CD4-positive, alpha-beta memory T cell (primary cell): ENCODE measurements at places on chromosomes 2 and 18. TPM values are rescaled to one million over a fixed set of nuclear protein-coding genes. Genes with fewer than 3 reads are reported as not detected.

Gene ASAP2
- total RNA-seq, result not detected

Gene HOXD9
- not detected for total RNA-seq

Gene UPP2
- total RNA-seq, result not detected

Gene CDH7
- not detected for total RNA-seq

Gene CREG2
- not detected for total RNA-seq

Gene GCG
- total RNA-seq, result not detected

Gene RETREG2
- 123 TPM for total RNA-seq

Gene HNMT
- 1.1 TPM for total RNA-seq

Gene CCL20
- 3.2 TPM for total RNA-seq

Gene GPR39
- not detected for total RNA-seq

Gene PARD6G
- total RNA-seq, result 1.3 TPM

Gene SERPINB10
- not detected for total RNA-seq

Gene CELF4
- not detected for total RNA-seq

DNA sequence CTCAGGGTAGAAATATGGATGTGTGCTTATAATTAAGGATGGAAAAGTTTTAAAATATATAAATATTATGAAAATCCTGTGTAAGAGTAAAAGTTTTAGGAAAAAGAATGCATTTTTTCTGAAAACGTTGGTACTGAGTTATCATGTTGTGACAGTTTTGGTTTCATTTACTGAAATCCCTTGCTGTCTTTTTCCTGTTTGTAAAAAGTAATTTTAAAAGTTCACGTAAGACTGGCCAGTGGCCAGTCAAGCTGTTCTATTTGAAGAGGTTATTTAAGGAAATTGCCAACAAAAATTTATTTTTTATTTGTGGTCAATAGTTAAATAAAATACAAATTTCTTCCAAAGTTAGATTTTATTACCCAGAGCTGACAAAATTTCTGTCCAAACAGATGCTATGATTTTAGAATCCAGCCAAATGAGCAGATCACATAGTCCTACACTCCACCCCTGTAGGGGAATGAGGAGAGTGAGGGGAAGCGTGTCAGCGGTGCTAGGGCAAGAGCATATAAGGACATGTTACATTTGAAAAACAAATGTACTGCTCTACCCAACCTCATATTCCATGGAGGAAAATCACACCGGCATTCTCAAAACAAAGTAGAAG, 297.8 kb upstream of the TFPI start:
- no peak for DNase-seq

DNA sequence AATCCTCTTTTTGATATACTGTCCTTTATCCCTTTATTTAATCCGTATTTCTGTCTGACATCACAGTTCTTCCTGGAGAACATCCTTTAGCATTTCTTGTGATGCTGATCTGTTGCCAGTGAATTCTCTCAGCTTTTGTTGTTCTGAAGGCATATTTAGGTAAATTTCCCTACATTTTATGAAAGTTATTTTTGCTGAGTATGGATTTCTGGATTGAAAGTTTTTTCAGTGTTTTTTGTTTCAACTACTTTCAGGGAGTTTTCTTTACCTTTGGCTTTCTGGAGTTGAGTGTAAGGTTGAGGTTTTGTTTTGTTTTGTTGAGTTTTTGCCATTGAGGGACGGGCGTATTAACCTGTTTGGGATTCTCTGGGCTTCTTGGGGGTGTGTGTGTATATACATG, 22.5 kb downstream of the SNTG2 start:
- DNase-seq, result no peak

- no peak for DNase-seq
Measured at GRCh38 chr2:120957905-120958304, 222.2 kb downstream of the GLI2 start.

DNA sequence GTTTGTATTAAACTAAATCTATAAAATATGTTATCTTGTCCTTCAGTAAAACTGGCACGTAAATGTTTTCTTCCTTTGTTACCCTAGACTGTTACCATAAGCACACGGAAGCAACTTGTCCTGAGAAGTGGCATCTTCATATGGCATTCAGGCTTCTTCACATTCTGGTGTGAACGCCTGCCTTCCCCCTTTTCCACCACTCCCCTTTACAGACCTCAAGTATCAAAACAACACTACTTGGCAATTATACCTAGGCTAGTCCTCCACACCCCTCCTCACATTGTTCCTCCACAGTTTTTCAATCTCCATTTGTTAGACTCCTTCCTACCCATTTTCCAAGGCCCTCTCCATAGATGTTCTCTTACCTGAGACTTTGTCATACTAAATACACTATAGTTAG, 2.9 kb downstream of the MEX3C start:
- DNase-seq, result no peak

DNA sequence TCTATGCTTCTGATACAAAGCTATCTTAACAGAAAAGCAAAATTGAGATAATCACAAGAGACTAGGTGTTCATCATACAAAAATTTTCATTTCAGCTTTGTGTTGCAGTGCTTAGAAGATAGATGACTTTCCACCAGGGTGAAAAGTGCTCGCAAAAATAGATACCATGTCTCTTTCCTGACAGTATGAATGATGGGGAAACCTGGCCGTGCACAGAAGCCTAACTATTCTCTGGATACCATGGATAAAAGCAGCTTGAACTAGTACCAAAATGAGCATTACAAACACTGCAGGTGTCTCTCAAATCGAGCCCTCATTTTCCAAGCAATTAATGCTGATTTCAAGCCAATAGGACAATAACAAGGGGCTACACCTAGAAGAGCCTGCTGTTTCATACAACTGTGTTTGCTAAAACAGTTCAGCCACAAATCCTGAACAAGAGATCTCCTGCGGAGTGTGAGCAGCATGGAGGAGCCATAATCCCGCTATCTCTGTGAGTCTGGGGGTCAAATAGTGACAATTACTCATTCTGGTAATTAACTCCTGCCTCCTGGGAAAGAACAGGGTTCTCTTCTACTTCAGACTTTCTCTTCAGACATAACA, 507.6 kb downstream of the PID1 start:
- DNase-seq, result no peak

GRCh38 chr2:68992933-68993332, 18.5 kb downstream of the GKN1 start:
- no peak for DNase-seq

DNA sequence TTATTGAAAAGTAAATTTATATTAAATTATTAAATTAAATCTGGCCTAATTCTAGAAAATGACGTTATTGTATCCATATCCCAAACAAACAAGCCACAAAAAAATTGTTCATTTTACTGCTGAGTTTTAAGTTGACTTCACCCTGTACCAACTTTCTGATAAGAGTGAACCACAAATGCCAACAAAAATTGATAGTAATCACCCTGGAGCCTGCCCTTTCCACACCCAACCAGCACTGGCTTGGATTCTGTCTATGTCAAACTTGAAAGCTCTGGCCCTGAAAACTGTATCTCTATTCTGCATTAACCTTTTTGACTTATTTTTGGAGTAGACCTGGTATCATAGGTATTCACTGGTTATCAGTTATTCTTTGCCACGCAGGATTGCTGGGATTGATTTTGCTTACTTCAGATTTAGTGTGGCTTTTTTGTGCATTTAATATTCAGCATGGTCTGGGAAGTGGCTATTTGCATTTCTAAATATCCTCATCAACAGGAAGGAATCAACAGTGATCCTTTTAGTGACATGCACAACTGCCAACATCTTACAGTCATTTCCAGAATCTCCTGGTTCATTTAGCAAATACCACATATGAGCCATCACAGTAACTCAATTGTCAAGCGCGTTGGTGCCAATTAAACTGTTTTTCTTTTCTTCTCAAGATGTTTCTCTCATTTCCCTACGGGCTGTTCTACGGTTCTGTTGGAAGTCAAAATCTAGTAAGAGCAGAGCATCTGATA, 11.4 kb upstream of the SRBD1 start:
- no peak for DNase-seq

GRCh38 chr2:159209341-159210306, 76.9 kb downstream of the WDSUB1 start:
- peak; percentile 56 for DNase-seq

- DNase-seq, result peak; percentile 28
Measured at GRCh38 chr2:177753682-177754491, 318.7 kb downstream of the PDE11A start.

GRCh38 chr18:12742453-12742852, 39.6 kb downstream of the PSMG2 start:
- no peak for DNase-seq

DNA sequence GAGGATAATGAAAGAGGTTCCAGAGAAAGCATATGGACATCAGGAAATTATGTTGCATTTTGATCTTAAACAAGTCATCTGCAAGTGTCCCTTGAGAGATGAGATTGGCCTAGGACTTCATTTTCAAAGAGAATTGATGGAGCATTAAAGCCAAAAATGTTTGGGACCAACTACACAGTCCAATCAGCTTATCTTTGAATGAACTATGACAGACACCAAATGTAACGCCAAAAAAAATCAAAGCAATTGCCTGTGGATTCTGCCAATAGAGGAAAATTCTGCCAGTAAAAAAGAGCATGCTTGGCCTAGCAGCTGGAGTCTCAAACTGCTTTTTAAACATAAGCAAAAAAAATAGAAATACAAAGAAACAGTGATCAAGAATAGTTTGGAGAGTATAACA, 594.5 kb upstream of the CHAC2 start:
- DNase-seq, result no peak

DNA sequence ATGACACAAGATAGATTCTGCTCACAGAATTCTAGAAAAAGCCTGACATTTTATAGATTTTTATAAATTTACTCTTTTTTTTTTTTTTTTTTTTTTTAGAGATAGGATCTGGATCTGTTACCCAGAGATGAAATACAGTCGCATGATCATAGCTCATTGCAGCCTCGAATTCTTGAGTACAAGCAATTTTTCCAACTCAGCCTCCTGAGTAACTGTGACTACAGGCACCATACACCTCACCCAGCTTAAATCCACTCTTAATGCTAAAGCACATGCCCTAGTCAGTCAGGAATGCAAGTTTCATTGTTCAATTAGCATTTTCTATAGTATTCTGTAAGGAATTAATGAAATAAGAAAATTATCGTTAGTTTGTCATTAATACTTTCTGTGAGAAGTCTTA, 32.1 kb upstream of the WDR75 start:
- DNase-seq, result no peak

- no peak for DNase-seq
Measured at GRCh38 chr2:109243526-109244303, 114.7 kb downstream of the SH3RF3 start.

GRCh38 chr2:195995499-195995898, 73.1 kb downstream of the DNAH7 start:
- no peak for DNase-seq

- DNase-seq, result no peak
Measured at GRCh38 chr2:140797718-140798117, 1333.1 kb downstream of the LRP1B start.

DNA sequence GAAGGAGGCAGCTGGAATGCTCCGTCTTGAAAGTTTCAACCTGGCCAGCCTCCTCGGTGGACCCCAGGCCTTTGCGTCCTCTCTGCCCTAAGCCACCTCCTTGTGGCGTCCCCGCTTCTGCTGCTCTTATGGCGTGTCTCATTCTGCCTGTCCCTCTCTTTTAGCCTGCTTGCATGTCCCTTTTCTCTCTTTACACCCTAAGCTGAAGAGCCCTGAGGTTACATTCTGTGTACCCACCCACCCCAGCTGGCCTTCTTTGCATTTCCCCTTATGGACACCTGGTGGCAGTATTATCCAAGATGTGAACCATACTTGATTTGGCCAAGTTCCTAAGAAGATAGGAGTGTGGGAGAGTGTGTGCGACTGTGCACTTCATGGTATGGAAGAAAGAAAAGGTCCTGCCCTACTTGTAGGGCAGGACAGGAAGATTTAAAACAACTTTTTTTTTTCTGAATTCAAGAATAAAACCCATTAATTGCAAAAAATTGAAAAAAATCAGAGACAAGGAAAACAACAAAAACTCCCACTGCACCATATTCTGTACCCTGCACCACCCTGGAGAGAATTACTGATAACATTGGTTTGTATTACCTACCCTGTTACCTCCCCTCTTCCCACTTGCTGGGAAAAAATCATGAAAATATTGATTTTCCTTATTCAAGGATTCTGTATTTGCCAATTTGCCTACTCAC, 77.4 kb downstream of the DYSF start:
- no peak for DNase-seq

- no peak for DNase-seq
Measured at GRCh38 chr18:8890957-8891464, 185.7 kb downstream of the MTCL1 start.

- DNase-seq, result no peak
Measured at GRCh38 chr2:175383286-175383685, 201.8 kb upstream of the ATP5MC3 start.

DNA sequence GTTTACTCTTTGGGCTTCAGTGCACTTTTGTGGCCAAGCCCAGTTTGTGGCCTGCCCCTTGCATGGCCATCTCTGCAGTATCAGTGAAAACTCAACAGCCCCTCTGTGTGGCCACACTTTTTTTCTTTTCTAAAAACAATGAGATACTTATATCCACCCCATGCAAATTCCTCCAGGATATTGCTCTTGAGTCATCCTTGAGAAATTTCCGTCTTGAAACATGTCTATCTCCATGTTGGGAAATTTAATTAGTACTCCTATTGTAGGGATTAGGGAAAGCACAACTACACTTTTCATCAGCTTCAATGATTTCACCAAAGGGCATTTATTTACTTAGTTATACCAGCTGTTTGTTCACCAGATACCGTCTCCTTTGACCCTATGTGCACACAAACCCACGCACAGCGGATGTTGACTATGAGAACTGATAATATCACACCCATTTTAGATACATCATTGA, 993.1 kb downstream of the TSN start:
- no peak for DNase-seq

- DNase-seq, result no peak
Measured at GRCh38 chr2:104262714-104263113, 591.2 kb upstream of the POU3F3 start.

DNA sequence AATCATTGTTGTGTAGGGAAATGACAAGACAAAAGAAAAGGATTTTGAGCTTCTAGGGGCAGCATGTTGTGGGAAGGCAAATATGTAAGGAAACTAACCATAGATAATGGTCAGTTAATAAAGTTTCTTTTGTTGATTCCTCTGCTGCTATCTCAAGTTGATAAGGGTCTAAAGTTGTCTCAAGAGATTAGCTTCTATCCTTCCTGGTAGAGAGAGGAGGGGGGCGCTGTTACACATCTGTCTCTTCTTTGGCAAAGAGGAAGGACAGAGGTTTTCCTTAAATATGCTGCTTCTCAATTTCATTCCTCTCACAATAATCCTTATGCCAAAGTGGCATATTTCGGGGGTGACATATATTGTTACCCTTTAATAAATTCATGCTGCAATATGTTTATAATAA, 944.0 kb downstream of the DPP10 start:
- DNase-seq, result no peak
